ENCODE measurements at places on chromosomes 5 and 9.

DNA sequence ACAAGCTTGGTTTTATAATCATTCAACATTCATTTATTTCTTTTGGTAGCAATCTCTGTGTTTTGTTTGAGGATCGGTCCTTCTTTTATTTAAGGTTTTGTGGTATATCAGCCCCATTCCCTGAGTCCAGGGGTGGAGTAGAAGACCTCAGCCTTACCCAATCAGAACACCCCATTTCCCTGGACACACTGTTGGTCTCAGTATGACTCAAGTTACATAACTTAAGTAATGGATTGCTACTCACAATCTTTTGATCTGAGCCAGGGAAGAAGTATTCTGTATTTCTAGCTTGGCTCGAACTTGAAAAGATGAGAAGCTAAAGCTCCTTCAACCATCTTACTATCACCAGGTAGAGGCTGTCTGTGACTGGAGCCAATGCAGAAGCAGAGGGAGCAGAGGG, 175.2 kb upstream of the HAPLN1 start:
- DNase-seq = no peak

- no peak for DNase-seq
Observed at GRCh38 chr9:93149361-93149760, 15.3 kb upstream of the NINJ1 start.

- DNase-seq = no peak
Observed at GRCh38 chr5:113230711-113231652, 203.8 kb downstream of the TSSK1B start.

DNA sequence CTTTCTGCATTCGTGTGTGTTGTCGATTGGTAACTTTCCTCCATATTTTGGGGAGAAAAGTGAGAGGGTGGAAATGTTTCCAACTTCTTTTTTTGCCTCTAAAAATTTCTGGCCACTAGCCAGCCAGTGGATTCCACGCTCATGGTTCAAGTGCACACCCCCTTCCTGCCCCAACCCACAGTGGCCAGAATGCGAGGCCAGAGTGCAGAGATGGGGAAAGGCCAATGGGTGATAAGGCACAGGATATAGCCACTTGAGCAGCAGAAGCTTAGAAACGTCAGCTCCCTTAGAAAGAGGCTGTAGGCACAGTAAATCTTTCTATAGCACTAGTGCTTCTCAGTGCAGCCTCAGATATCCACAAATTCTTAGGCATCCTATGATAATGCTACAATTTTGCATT, 75.8 kb upstream of the ADRB2 start:
- no peak for DNase-seq

DNA sequence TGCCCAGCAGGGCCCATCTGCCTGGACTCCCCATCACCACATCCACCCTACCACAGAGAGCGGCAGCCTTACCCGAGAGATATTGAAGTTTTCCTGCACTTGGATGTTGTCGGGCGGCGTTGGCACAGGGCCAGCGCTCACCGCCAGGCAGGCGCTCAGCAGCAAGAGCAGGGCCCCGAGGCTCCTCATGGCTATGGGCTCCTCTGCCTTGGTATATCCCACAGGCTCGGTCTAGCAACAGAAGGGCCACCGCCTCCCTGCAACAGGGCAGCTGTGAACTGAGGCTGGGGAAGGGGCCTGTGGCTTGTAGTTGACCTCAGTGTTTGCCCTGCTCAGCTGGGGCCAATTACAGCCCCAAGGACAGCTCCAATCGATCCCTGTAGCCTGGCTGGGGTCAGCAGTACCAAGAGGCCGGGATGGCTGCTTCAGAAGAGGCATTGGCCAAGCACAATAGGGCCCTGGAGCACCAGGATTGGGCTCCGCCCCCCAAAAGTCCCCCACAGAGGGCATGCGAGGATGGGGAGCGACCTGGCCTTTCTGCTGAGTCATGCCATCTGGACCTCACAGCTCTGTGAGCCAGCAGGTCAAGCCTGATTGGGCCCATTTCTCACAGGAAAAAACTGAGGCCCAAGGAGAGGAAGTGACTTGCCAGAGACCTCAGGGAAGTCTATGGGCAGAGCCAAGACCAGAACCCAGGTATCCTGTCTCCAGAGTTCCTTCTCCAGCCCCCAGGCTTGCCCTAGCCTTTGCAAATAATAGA, at the start of gene AMBP:
Gene AMBP, minus strand, starts transcription at position 280 of the 760 bp plus-strand sequence. Its CDS starts 91 bp downstream, at position 189.
- DNase-seq = no peak

DNA sequence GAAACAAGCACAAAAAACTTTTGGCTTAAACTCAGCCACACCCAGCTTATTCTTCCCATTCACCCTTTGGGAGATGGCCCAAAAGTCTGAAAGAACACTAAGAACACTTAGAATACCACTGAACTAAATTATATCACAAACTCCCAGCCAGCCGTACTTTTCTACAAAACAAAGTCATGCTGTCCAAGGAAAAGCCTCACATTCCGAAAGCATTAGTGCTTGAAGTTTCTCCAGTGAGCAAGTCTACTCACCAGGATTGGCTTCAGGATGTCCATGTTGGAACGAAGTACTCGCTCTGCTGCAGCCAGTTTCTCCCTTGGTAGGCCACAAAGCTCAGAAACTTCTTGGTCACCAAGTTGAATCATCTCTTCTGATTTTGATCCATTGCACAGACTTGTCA, 69.7 kb downstream of the ABCA1 start:
- DNase-seq = no peak

DNA sequence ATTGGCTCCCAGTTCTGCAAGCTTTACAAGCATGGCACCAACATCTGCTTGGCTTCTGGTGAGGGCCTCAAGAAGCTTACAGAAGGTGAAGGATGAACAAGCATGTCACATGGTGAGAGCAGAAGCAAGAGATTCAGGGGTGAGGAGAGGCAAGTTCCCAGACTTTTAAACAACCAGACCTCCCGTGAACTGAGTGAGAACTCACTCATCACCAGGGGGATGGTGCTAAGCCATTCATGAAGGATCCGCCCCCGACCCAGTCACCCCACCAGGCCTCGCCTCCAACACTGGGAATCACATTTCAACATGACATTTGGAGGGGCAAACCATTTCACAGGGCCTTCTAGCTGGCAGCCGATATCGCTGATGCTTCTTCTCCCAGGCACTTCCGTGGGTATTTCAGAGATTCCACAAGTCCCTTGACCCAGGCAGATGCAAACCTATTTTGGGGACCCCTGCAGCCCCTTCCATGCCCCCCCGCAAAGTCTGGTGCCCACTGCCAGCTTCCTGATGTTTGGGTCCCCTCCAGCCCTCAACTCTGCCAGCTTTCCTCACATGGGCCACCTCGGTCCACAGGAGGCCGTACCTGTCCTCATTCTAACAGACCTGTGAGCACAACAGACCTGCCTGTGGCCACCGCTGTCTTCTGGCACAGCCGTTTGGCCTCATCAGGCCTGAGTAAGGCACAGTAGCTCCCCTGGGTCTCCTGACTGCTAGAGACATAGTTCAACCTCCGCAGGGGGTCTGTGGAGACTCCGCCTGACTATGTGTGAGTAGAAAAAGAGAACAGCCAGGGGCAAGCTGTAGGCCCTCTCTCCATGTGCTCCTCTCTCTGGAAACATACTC, 60.7 kb upstream of the ANGPTL2 start:
- DNase-seq = no peak

All from stimulated activated CD4-positive, alpha-beta T cell treated with anti-CD3 and anti-CD28 coated beads, Interleukin-1b, Interleukin-23, amount 100 ng/mL, for 1 hour (primary cell).